ENCODE measurements at places on chromosomes 2 and 18.
A peak's percentile ranks its signal among the peaks of the same experiment; 100 is the strongest.

GRCh38 chr2:105237045-105237765 lies 4.3 kb upstream of the GPR45 start:
- DNase-seq, result no peak

DNA sequence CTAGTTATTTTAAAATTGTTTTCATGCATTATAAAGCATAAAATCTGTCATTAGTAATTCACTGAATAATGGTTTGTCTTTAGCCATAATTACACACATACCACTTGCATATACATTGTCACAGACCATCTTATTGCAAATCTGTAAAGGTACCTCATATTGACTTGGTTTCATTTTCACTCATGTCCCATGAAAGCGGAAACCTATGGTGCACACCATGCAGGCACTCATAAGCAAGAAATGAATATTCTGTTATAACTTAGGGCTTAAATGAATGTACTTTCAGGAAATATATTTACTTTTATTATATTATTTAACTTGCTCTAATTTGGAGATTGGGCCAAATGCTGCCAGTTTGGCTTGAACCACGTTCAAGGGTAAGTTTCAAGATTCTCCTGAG lies 29.2 kb upstream of the STK17B start:
- DNase-seq, result no peak

DNA sequence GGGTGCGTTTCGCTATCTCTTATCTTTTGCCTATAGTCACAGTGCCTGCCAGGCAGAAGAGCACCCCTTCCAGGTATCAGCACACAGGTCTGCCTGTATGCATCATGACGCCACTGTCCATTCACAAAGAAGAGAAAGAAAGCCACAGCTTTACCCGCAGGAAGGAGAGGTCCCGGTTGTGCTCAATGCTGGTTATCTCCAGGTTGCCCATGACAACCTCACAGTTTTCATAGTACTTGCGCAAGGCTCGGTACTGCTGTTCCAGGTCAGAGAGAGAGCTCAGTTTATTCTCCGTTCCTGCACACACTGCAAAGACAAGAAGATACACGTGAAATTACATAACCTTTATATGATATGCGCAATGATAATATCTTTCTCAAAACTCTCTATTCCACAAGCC lies 414.0 kb downstream of the ERBB4 start:
- no peak for DNase-seq

DNA sequence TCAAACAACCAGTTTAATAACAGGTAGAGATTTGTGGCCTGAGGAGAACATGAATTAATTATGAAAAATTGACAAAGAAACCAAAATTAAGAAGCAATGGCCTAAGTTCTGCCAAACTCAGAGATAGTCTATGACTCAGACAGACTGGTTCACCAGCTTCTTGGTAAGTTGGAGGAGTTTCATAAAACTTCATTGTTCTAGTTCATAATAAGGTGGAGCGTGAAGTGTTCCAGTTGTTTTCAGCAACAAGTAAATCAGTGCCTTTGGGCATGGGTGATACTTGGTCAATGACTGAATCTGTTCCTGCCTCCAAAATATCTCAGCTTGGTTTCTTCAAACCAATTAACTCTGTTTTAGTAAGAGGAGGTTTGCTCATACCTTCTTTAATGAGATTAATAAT lies 40.0 kb downstream of the SLC40A1 start:
- no peak for DNase-seq

GRCh38 chr18:57845605-57846074 lies 42.5 kb upstream of the ATP8B1 start:
- no peak for DNase-seq

GRCh38 chr2:196590286-196590685 lies 49.2 kb upstream of the CCDC150 start:
- DNase-seq, result no peak

GRCh38 chr18:42025491-42025890 lies 70.5 kb downstream of the PIK3C3 start:
- DNase-seq, result no peak

GRCh38 chr2:26732446-26732845 lies 31.6 kb upstream of the SLC35F6 start:
- no peak for DNase-seq

DNA sequence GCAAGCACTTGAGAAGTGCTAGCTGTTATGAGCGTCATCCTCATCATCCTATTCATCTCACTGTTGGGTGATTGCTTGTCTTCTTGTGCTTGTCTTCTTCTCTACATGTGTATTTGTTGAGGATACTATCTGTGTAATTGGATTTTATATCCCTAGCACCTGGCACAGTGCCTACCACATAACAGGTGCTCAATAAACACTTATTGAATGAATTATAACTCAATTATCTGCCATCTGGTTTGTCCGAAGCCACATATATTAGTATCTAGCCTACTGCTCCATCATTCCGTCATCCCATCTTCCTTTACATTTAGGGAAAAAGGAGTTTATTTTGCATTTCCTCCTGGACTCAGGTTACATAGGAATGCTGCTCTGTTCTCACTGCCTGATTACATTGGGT lies 330.4 kb upstream of the ETAA1 start:
- DNase-seq, result no peak

DNA sequence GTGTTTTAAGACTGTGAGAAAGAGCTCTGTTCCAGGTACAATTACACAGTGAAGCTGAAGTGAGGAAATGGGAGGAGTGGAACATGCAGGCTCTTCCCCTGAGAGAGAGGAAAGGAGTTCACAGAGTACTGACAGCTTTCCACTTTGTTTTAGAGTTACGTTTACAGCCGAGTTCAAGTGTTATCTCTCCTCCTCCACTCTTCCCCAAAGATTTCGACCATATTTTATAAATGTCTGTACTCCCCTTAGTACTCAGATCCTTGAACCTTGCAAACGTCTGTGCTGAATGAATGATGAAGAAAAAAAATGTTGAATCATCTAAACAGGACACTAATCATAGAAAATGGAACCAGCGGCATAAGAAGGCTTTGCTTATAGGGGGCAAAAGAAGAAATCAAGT lies 121.6 kb downstream of the THADA start:
- no peak for DNase-seq

GRCh38 chr2:200396781-200397242 lies 90.3 kb downstream of the SPATS2L start:
- no peak for DNase-seq

DNA sequence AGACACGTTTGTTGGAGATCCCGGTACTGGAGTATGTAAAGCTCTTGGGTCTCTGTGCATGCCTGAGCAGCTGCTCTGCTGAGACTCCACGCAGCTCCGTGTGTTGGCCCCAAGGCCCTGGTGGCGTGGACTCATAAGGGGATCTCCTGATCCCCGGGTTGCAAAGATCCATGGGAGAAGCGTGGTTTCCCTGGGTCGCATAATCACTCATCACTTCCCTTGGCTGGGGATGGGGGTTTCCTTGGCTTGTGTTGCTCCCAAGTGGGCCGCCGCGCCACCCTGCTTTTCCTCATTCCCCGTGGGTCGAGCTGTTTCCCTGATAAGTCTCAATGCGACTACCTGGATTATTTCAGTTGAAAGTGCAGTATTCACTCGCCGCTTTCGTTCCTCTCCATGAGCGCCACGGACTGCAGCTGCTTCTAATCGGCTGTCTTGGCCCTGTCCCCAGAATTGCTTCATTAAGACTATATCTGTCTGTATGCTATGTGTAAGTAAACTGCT lies 76.0 kb downstream of the EPC2 start:
- DNase-seq, result no peak

- DNase-seq, result no peak
These were observed 142.0 kb downstream of the MBD5 start for GRCh38 chr2:148162871-148163270.

- no peak for DNase-seq
These were observed 90.5 kb upstream of the TMEM247 start for GRCh38 chr2:46388881-46389280.

DNA sequence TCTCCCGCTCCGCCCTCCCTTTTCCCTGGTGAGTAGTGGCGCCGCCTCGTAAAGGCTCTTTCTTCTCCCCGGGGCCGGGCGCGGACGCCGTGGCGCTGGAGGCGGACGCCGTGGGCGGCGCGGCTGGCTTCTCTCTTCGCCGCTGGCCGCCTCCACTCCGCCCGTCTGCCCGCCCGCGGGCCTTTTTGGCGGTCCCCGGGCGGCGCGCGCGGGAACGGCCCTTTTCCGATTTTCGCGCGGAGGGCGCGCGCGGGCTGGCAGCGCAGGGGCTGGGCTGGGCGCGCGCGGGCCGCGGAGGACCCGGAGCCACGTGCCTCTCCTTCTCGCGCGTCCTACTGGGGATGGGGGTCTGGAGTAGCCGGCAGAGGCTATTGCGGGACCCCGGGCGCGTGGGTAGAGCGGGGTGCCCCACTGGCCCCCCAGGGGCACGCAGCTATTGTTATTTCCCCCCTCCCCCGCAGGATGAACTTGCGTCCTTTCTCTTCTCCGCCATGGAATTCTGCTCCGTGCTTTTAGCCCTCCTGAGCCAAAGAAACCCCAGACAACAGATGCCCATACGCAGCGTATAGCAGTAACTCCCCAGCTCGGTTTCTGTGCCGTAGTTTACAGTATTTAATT lies 472 bp downstream of the SLC20A1 start:
- peak; percentile 44 for DNase-seq

- no peak for DNase-seq
These were observed 158.8 kb downstream of the DYM start for GRCh38 chr18:49301608-49302007.

GRCh38 chr2:198279026-198279425 lies 474.6 kb downstream of the PLCL1 start:
- DNase-seq, result no peak

- DNase-seq, result no peak
These were observed 369 bp downstream of the SMCHD1 start for GRCh38 chr18:2655954-2656236.

DNA sequence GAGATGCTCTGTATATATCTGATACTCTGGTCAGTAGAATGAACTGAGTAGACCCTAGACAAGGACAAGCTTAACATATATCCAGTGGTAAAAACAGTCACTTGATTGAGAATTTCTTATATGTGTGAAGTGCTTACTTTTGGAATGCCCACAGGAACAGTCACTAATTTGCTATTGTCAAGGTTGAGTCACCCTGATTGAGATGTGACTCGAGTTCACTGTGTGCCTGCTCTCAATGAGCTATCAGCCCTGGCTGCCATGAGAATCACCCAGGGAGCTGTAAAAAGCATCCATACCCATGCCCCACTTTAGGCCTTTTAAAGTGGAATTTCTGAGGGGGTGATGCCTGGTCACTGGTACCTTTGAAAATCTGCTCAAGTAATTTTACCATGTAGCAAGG lies 283.7 kb downstream of the SUCLG1 start:
- DNase-seq, result no peak

DNA sequence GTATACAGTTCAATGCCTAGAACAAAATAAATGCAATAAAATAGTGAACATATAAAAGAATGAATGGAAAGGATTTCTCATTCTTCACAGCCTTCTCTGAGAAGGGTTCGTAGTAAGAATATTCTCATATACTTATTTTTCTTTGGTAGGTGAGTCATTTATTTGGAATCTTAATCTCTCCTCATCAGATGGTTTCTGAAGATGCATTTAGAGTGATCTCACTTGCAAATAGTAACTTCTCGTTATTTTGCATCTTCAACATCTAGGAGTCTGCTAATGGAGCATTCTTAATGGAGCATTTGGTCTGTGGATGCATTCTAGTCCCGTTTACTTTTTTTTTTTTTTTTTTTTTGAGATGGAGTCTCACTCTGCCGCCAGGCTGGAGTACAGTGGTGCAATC lies 3.9 kb downstream of the UBXN4 start:
- DNase-seq, result no peak

- DNase-seq, result no peak
These were observed 600.7 kb upstream of the ID2 start for GRCh38 chr2:8081130-8081529.

DNA sequence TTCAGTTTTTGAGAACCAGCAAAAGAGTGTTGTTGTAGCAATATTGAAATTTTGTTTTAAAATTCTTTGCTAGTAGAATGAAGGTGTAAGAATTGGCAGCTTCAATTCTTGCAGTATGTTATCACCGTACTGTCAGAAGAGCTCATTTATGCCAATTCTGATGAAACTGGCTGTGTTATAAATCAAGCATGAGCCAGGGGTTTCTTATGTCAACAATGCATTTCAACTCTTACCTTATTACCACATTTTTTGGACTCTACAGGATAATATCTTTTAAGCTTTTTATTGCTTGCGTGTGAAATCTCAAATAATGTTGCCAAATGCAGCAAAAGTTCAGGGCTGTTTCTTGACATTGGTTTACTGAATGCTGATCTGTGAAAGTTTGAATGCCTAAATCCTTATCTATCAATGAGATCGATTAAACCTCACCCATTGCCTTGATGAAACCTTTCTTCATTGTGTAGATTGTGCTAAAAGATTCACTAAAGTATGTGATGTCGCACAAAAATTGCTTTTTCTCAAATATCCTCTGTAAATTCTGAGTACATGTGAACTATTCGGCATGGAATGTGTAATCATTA lies 1389.3 kb upstream of the ZEB2 start:
- no peak for DNase-seq

- DNase-seq, result no peak
These were observed 197.7 kb downstream of the UBE2E3 start for GRCh38 chr2:181178130-181178529.

DNA sequence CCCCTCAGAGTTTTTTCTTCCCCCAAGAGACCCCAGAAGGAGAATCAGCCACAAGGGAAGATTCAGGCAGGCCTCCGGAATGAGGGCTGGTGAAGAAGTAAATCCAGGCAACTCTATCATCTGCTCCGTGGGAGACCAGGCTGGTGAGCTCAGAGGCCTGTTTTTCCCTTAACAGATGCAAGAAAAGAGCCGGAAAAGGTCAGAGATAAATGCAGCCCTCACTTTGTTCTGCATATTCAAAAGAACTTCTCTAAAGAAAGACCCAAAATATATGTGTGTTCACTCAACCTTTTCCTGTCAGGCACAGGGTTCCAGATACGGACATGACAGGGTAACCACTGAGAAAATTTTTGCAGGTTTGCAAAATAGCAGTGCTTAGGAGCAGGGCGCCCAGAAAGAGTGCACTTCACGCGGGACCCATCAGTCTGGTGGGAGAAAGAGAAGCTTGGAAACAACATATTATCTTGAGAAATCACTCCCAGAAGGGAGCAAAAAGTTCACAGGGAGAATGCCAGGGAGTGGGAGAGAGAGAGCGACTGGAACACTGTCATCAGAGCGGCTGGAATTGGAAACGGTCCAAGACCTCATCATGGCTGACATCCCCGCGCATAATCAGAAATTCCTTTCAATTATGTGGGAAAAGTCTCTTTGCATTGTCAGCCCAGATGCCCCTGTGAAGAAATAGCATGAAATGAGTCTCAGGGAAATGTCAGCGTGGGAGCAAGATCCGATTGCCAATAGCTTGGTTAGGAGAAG lies 244.8 kb upstream of the SLC14A2 start:
- DNase-seq, result no peak

DNA sequence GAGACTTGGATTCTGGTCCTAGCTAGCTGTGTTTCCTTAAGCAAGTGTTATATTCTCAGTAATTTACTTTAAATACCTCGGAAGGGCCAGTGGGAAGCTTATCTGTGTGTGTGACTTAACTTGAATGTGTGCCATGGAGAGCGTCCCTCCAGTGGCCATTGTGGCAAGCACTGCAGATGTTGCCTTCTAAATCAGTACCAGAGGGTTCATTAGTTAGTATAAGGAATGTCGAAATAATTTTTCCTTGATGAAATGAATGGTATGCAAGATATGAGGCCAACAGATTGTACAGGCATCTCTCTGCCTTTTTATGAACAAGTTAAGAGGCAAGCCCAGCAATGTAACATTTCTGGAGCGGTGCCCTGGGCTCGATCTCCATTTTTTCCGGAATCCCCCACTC lies 52.0 kb downstream of the FBXO36 start:
- no peak for DNase-seq
